CD4-positive, alpha-beta T cell treated with Interleukin-15 for 1 hour (primary cell): ENCODE measurements at places on chromosomes 7 and 10.

DNA sequence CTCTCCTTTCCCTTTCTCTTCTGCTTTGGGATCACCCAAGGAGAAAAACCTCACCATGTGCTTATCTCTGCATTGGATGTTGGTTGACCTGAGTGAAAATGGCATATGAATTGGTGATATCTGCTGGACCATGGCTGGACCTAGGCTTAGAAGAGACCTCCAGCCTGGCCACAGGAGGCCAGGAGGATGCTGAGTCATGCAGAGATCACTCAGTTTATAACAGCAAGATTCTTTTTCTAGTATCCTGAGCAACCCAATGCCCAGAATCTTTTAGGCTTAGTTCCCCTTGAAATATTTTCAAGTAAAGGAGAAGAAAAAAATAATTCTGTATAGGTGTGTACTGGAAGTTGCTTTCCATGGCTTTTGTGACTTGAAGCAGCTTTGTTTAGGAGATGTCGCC is 236.3 kb downstream of the KLF6 start:
- no peak for DNase-seq

DNA sequence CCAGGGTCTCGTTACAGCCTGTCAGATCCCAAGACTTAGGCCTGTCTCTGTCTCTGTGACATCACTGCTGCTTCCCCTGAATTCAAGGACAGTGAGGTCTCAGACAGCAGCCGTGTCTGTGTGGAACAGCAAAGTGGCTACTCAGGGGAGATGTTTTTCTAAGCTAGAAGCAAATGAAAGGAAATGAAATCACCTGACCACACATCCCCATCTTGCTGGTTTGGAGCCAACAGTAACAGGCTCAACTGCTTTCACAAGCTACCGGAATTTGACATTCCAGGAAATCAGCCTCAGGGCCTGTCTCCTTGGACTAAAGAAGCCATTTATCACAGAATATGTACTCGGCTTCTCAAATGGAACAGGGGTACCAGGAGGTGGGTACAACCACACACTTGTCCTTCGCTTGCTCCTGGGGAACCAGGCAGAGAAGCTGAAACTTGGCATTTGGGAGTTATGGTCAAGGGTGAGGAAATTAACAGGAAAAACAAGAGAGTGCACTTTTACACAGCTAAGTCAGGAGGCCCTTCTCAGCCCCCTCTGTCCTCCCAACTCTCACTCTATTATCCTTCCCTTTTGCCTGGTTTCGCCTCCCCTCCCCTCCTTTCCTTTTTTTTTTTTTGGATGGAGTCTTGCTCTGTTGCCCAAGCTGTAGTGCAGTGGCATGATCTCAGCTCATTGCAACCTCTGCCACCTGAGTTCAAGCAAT is 73.2 kb downstream of the SPDYE5 start:
- no peak for DNase-seq

DNA sequence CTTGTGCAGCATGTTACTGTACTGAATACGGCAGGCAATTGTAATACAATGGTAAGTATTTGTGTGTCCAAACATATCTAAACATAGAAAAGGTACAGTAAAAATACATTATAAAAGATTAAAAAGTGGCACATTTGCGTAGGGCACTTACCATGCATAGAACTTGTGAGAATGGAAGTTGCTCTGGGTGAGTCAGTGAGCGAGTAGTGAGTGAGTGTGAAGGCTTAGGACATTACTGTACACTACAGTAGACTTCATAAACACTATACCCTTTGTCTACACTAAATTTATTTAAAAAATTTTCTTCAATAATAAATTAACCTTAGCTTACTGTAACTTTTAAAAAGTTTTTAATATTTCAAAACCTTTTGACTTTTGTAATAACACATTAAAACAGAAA is 37.5 kb downstream of the BPGM start:
- no peak for DNase-seq

DNA sequence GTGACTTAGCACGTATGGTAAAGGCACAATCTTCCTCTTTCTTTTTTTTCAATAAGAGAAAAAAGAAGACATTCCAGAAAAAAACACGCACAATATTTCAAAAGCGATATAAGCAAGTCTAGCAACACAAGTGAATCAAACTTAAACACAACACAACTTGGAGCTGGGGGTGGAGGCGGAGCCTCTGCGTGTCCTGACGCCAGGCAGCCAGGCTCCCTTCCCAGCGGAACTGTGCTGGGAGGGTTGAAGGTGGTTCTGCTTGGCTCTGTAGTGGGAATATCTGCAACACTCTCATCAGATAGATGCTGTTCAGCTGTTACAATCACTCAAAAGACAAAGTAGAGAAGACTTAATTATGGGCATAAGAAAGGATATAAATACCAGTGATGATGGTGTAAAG is 211.4 kb downstream of the WDR37 start:
- no peak for DNase-seq

GRCh38 chr10:3293581-3294431 is 121.2 kb upstream of the PITRM1 start:
- DNase-seq, result no peak

GRCh38 chr10:33626798-33627466 is 292.5 kb upstream of the NRP1 start:
- DNase-seq, result no peak

DNA sequence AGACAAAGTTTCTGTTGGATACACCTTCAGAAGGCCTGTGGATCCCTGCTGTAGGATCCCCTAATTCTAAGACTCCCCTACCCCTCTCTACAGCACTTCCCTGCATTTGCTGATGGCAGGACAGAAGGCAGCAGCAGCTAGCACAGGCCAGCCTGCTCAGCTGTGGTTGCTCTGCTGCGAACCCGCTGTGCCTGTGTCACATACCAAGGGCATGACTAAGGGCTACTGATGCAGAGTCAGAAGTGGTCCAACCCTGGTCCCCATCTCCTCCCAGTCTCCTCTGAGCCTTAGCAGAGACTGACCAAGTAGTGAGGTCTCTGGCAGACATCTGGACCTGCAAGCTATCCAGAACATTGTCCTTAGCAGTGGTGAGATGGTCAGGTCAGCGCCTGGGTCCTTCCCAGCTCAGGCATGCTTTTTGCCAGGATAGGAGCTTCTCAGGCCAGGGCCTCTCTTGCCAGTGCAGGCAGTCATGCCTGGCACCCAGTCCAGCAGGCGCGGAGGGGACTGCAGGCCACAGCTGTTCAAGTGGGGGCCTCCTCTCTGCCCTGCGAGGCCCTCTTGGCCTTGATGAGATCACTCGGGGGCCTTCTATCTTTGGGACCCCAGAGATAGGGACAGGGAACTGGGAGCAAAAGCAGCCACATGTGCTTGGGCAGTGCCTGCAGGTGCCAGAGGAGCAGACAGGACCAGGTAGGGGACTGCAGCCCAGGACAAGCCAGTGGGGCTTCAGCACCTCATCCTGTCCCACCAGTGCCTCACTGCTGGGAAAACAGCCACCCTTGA is 146.4 kb downstream of the ZNF248 start:
- DNase-seq, result no peak

DNA sequence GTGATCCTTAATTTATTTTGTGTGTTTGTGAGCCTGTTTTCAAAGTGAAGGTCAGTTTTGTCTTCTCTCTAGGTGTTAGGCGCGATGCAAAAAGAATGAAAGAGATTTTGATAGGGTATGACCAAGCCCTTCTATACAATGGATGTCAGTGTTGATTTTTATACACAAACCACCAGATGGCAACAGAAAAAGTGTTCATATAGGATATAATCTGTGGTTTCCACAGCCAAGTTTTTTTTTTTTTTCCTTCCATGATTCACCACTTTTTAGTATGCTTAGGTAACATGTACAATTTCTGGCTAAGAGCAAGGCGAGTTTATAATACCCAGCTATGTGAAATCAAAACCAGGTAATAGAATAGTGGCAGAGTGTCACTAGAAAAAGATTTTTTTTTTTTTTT is 8.1 kb downstream of the SDK1 start:
- no peak for DNase-seq

DNA sequence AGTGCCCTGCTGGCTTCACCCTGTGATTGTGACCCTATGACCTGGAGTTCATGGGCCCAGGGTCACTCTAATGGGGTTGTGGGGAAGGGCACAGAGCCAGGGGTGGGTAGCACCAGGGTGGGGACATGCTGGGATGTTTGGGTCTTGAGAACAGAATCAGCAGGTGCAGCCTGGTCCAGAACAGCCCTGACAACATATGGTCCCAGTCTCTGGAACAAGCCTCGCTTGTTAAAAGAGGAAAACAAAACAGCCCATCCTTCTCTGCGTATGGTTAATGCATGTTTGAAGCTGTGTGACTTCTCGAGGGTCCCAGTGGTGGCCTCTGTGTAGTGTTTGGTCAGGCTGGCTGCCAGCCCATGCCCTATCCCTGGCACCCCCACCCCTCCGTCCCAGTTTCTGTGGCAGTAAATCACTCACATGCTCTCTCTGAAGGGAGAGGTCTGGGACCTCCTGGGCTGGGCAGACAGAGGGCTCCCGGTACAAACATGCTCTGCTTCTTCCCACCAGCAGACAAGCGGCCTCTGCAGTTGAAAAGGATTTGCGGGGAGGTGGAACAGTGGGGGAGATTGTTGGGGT is 79.4 kb downstream of the FAM241B start:
- DNase-seq, result no peak

GRCh38 chr7:1950452-1951158 is 280.5 kb downstream of the ELFN1 start:
- DNase-seq, result no peak

DNA sequence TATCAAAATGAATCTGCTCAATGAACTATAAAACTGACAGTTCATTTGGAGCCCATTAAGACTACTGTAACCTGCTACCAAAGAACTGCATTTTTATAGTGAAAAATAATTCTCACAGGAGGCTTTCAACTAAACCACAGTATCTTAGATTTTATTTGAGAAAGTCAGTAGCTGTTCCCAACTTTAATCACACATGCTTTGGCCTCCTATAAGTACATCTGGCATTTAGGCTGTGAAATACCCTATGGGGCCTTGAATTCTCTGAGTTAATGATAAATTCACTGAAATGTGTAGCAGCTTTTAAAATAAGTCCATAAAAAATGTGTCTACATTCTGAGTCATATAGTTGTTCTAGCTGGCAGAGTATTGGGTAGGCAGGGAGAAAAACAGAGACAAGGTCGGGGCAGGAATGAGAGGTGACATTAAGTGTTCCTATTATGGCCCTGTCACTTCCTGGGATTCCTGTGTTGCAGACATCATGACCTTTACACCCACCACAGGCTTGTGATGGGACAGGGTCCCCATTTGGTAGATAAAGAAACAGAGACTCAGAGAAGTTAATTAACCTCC is 588.8 kb downstream of the REEP3 start:
- no peak for DNase-seq

DNA sequence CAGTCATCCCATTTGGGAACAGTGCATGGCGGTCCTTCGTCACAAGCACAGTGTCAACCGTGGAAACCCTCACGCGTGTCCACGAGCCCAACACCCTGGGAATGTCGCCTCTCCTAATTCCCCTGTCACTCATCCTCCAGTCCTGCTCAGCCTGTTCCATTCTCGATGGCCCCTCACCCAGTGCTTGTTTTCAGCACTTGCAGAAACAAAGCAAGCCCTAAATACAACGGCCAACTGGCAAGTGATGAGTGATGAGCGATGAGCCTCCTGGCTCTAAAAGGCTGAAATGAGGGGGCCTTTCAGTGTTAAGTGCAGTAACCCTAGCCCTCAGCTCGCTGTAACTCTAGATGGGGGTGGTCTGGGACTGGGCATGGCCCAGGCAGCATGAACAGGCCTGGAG is 22.6 kb downstream of the NKX2-3 start:
- no peak for DNase-seq

- DNase-seq, result no peak
Measured at GRCh38 chr7:66668677-66669076, 40.0 kb downstream of the KCTD7 start.

- DNase-seq, result no peak
Measured at GRCh38 chr10:118960157-118961090, 69.1 kb upstream of the NANOS1 start.

DNA sequence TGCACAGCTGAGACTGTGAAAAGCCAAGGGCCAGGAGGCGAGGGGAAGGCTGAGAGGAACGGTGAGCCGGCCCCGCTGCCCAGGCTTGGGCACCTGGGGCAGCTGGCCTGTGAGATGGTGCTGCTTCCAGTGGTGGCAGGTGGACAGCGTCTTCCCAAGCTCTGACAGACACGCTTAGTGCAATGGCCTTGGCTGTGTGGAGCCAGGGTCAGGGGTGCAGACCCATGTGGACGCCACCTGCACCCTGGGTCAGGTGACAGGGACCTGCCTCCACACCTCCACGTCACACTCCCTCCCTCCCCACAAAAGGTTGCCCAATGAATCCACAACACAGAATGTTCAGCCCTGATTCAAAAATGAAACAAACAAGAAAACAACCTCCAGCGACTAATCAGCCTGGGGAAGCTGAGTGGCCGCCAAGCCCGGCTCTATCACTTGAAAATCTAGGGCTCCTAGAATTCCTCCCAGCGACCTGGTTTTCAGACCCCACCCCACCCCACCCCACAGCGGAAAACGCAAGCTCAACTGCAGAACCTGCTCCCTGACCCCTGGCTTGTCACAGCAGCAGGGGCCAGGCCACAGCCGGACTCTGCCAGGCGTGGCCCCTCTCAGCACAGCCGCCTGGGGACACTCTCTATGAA is 54.3 kb downstream of the PRKAG2 start:
- no peak for DNase-seq

GRCh38 chr10:121845044-121845784 is 82.6 kb downstream of the ATE1 start:
- no peak for DNase-seq

- DNase-seq, result peak; percentile 67
Measured at GRCh38 chr10:69629897-69630650, at the start of gene FAM241B. FAM241B (plus strand) TSS chr10:69630247; CDS start chr10:69631744, 1,497 bp downstream.

DNA sequence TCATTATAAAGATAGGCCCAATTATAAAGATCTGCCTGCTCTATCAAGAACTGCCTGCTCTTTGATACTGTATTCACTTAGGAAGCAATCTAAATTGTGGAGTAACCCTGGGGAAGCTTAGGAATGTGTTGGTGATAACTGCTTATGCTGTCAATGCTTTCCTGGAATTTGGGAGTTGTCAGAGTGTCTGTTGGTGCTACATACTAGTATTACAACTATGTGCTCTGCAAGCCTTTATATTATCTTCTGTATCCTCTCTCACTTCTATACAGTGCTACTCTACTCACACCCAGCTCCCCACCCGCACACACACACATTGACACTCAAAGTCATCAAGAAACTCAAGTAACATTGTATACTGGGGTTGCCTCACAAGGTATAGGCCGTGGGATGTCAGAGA is 6.1 kb downstream of the ZNF277 start:
- DNase-seq, result no peak

DNA sequence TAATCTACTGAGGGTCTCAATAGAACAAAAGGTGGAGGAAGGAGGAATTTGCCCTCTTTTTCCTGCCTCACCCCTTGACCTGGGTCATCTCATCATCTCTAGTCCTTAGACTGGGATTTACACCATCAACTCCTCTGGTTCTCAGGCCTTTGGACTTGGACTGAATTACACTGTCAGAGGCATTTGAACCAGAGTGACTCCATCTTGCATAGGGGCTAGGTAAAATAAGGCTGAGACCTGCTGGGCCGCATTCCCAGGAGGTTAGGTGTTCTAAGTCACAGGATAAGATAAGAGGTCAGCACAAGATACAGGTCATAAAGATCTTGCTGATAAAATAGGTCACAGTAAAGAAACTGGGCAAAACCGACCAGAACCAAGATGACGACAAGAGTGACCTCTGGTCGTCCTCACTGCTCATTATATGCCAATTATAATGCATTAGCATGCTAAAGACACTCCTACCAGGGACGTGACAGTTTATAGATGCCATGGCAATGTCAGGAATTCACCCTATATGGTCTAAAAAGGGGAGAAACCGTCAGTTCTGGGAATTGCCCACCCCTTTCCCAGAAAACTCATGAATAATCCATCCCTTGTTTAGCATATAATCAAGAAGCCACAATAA is 84.0 kb downstream of the C1GALT1 start:
- no peak for DNase-seq
